ENCODE measurements at places on chromosomes 1 and 21.

DNA sequence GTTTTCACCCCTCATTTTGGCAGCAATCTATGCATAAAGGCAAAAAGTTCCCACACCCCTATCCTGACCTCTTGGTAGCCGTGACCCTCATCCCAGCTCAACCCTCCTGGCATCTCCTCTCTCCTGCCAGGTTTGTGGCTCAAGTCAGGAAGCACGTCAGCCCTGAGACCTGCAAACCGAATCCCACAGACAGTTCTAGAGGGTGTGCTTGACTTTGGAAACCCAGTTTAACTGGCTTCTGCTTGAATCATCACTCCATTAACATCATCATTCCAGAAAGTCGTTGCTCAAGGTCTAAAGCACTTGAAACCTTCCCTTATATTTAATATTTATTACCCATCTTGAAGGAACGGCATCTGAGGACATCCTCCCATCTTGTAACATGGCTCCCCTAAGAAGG, 133.4 kb upstream of the ERG start:
- peak; percentile 73 for DNase-seq

DNA sequence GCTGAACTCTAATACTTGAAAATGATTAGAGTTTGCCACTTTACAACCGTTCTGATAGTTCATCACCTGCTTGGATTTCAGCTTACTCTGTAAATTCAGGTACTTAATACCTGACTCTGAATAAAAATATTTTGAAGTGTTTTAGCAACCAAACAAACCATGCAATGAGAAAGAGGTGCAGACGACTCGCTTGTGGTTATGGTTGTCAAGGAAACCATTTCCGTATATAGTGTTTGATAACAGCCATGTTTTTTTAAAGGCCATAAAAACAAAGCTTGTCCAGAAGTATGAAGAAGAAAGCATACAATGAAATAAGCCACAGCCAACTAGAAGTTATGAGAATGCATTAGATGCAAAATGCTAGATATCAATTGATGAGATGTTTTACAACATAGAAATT, 167.2 kb upstream of the HMCN1 start:
- peak; percentile 88 for DNase-seq

DNA sequence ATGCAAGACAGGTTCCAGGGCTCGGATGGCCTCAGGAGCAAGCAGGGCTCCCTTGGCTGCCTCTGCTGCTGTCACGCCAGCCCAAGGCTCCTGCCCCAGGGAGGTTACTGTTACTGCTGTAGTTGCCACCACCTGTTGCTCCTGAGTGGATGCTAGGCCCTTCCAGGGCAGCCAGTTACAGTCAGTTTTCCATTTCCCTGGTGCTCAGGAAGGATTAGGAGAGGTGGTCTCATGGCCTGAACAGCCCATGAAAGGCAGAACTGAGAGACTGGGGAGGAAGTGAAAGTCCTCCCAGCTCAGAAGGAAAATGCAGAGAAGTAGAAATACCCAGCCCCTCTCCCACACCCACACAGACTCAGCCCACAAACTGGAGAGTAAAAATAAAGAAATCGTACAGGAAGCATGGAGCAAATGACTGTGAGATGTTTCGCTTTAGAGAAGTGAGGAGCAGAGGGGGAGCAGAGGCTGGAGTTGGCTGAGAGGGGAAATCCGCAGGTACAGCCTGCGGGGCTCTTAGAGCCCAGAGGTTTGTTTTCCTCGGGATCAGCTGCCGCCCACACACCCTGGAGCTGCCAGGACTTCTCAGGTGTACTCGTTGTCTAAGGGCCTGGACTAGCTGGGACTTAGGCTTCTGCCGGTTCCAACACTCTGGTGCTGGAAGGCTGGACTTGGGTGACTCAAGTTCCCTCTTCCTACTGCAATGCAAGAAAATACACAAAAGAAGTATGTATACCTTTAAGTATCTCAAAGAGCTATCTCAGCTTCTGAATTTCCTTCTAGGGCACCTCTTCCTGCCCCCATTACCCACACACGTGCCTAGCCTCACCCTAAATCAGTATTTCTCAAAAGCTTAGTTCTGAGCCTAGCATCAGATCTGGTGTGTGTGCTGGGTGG, 2.3 kb downstream of the IL6R start:
- no peak for DNase-seq

- no peak for DNase-seq
Measured at GRCh38 chr1:56535939-56536338, 43.4 kb downstream of the PLPP3 start.

- no peak for DNase-seq
Measured at GRCh38 chr1:203516184-203516583, 22.2 kb downstream of the OPTC start.

- peak; percentile 22 for DNase-seq
Measured at GRCh38 chr1:11893907-11894251, 32.3 kb downstream of the KIAA2013 start.

- no peak for DNase-seq
Measured at GRCh38 chr1:210728437-210729149, 399.9 kb downstream of the HHAT start.

DNA sequence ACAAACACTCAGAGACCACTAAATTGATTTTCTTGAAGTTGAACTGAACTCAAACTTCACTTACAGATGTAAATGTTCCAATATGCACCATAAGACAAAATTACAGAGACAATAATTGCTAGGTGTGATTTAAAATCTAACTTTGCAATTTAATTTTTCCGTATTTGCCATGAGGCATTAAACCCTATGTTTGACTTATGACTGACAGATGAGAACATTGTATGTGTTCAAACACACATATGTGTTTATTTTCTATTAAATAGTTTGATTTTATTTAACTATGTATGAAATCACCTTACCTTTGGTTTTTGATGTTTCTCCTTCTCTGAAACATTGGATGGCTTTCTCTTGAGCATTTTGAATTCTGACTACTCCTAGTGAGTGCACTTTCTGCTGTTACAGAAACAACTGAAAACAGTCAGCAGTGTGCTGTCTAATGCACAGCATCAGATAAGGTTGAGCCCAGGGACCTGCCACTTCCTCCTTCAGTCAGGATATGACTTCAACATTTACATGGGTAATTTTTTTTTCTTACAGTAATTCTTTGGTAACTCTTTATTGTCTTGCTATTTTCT, at the start of gene SAMSN1:
SAMSN1 (minus strand) TSS at position 410 of the 575 bp plus-strand sequence; CDS start at position 356, 54 bp downstream.
- DNase-seq, result no peak

DNA sequence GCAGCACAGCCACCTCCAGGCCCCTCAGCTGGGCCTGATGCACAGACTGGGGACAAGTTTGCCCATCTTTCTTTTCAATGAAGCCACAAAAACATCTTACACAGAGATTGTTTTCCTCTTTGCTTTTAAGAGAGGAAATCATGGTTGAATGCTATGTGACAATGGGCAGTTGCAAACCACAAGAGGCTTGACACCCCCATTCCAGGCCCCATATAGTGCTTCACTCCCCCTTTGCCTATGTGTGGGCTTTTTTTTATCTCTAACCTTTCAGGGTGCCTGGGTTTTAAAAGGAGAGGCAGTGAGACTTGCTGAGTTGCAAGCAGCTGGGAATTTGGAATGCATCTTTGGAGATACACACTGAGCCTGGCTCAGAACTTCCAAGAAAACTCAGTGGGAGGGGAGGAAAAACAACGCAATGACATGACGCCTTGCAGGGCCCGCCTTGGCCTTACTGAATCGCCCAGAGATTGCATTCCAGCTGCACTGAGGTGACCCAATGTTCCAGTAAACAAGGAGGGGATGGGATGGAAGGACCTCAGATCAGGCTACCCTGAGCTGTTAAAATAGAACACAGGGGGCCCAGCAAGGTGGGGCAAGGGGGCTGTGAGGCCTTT, 145.2 kb upstream of the ZNF648 start:
- no peak for DNase-seq

GRCh38 chr1:94305704-94306103, 68.3 kb upstream of the ARHGAP29 start:
- DNase-seq, result peak; percentile 80

DNA sequence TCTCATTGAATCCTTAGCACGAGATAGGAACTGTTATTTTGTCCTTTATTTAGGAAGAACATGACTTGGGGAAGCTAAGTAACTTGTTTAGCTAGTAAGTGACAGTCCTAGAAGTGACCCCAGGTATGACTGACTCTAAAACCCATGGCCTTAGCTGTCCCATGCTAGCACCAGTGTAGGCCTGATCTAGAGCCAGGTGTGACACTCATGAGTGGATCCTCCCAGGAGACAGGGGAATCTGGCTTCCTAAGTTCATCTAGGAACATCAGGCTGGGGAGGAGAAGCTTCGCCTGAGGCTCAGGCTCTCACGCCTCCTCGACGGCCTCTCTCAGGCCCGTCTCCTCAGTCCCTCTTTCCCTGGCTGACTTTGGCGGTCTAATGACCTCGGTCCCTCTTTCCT, 31.2 kb downstream of the CD48 start:
- no peak for DNase-seq

DNA sequence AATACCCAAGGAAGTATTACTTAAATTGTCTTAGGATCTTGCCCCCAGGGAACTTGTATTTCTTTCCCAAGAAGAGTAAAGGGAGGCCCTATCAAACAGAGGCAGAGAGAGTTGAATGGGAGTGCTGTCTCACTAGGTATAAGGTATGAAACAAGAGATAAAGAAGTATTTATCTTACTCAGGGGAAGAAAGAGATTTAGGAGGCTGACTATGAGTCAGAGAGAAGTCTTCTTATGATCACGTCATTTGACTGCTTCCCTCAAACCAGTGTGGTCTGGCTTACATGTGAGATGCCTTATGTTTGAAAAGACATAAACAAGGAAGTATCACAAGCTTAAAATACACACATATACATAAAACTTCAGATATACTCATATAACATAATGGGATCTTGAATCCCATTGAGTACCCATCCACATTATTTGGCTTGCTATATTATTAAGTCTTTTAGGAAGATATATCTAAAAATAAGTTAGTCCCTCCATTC, 29.6 kb downstream of the DUSP10 start:
- peak; percentile 87 for DNase-seq

GRCh38 chr1:35656148-35656862, 15.0 kb upstream of the PSMB2 start:
- peak; percentile 33 for DNase-seq

- peak; percentile 23 for DNase-seq
Measured at GRCh38 chr1:55275151-55275748, 60.1 kb upstream of the USP24 start.

DNA sequence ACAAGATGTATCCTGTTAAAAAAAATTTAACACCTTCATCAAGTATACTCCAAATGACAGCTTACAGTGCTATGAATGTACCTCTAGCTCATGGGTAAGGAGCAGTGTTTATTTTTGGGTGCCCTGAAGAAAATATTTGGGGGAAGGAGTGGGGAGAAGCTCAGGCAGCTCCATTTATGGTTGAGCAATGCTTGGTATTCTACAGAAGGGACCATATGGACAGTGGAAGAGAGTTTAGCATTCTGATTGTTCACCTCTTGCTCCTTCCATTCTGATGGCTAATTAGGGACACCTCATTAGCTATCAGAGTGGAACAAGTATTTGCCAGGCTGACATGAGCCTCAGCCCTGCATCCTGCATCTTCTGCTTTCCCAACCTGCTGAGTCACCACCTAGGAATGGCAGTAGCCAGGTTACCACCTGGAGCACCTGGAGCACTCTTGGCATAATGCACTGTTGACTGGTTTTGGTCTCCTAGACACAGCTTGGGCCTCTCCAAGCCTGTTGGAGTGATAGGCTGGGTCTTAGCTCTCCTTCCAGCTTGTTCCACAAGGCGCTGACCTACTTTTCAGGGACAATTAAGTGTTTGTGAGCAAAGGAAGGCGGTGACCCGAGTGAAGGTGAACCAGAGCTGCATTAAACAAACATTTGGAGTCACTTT, 62.0 kb upstream of the MACF1 start:
- no peak for DNase-seq

DNA sequence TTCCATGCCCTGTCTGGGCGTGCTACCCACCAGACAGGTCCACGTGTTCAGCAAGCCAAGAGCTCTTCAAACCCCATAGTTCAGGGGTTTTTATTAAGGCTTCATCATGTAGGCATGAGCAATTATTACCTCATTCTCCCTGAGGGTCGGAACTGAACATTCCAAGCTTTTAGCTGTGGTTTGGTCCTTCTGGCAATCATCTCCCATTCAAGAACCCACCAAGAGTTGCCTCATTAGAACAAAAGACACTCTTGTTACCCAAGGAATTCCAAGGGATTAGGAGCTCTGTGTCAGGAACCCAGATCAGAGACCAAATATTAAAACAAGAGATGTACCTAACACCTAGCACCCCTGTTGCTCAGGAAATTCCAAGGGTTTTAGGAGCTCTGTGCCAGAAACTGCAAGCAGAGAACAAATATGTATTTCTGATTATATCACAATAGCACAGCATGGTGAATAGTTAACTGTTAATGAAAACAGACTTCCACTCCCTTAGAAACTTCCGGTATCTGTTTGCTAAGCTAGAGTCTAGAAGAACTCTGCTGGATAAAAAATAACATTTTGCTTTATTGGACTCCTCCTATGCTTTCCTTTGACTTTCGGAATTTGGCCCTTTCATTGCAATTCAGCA, 201.2 kb upstream of the L1TD1 start:
- peak; percentile 32 for DNase-seq

- no peak for DNase-seq
Measured at GRCh38 chr1:174200746-174201145, 41.4 kb downstream of the RABGAP1L start.

- DNase-seq, result peak; percentile 14
Measured at GRCh38 chr21:46226920-46227599, 1.5 kb downstream of the LSS start.

- DNase-seq, result no peak
Measured at GRCh38 chr21:32482565-32483292, 70.2 kb downstream of the EVA1C start.

GRCh38 chr1:94418664-94419655, 771 bp downstream of the ABCD3 start:
- peak; percentile 43 for DNase-seq

DNA sequence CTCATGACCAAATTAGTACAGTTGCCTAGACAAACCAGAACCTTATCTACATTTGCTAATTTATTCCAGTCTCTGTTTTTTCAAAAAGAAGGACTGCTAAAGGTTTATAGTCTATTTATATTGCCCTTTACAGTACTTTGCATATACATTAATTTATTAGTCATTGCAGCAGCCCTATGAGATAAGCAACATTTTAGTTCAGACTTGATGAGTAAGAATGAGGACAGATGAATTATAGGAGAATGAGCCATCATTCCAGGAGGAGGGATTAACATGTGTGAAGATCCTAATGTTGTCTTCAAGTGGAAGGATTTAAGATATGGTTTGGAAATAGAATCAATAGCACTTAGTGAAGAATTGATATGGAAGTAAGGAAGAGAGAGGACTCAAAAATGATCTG, 152.4 kb downstream of the KCTD3 start:
- peak; percentile 84 for DNase-seq

DNA sequence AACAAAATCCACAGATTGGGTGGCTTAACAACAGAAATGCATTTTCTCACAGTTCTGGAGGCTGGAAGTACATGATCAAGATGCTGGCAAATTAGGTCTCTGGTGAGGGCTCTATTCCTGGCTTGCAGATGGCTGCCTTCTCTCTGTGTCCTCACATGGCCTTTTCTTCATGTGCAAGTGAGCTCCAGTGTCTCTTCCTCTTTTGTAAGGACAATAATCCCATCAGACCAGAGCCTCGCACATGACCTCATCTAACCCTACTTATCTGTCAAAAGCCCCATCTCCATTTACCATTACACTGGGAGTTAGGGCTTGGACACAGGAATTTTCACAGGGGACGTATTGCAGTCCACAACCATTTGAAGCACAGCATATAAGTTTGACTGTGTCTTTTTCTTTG, 181.6 kb downstream of the NEGR1 start:
- DNase-seq, result no peak

GRCh38 chr21:34576041-34576511, 38.8 kb downstream of the RCAN1 start:
- peak; percentile 70 for DNase-seq
